ENCODE measurements at places on chromosomes 3 and 15.

GRCh38 chr3:148532326-148532725 is 165.4 kb upstream of the AGTR1 start:
- no peaks in the 10 kb centered on the region for H3K4me1 ChIP-seq
- no peak overlapping the region for H3K27ac ChIP-seq
- H3K27me3 ChIP-seq: no peaks in the 10 kb centered on the region
- no peak for DNase-seq
- H3K4me3 ChIP-seq: no peak overlapping the region

DNA sequence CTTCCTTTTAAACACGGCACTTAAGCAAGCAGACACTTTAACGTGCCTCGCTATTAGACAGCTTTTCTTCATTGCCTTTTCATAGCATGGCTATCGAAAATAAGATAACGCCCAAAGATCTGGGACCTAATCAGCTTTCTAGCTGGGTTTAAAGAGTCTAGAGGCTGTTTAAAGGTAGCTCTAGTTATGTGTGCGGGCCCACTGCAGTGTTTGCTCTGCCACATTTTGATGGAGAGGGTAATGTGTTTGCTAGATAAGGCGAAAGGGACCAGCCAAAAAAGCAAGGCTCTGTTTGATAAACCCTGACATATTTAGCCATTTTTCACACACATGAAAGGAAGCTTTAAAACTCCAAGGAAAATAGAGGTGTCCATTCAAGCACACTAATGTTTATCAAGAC is 91.6 kb downstream of the NR2F2 start:
- DNase-seq: no peak
- H3K27ac ChIP-seq: no peak overlapping the region
- peaks cover 19% of the 10 kb centered on the region for H3K27me3 ChIP-seq

DNA sequence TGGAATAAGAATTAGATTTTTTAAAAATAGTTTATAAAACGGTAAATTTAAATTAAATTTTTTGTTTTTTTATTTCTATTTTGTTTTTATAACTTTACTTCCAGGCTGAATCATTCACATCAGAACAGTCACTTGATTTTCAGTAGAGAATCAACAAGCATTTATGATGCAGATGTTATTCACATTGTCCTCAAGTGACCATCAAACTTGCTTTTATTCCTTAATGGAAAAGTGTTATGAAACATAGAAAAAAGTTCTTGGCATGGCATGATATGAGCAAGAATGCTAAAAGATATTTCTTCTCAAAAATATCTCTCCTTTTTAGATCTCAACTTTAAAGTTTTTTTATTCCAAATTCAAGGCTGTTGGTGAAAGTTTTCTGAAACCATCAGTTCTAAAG is 70.9 kb upstream of the TGFBR2 start:
- H3K27ac ChIP-seq: no peak overlapping the region
- no peaks in the 10 kb centered on the region for H3K27me3 ChIP-seq
- DNase-seq: no peak
- no peaks in the 10 kb centered on the region for H3K36me3 ChIP-seq

GRCh38 chr3:115551016-115551415 is 72.3 kb upstream of the GAP43 start:
- no peak overlapping the region for H3K4me3 ChIP-seq
- peaks cover 36% of the 10 kb centered on the region for H3K4me1 ChIP-seq
- DNase-seq: peak; percentile 42
- H3K27ac ChIP-seq: peak overlapping the region; percentile 92
- no peaks in the 10 kb centered on the region for H3K36me3 ChIP-seq

GRCh38 chr15:65916664-65917406 is 47.5 kb downstream of the RAB11A start:
- H3K27ac ChIP-seq: no peak overlapping the region
- H3K4me3 ChIP-seq: no peak overlapping the region
- no peaks in the 10 kb centered on the region for H3K4me1 ChIP-seq
- peak; percentile 91 for DNase-seq
- H3K36me3 ChIP-seq: no peaks in the 10 kb centered on the region

GRCh38 chr15:40941528-40942336 is 11.5 kb upstream of the CHAC1 start:
- peak overlapping the region; percentile 60 for H3K4me3 ChIP-seq

DNA sequence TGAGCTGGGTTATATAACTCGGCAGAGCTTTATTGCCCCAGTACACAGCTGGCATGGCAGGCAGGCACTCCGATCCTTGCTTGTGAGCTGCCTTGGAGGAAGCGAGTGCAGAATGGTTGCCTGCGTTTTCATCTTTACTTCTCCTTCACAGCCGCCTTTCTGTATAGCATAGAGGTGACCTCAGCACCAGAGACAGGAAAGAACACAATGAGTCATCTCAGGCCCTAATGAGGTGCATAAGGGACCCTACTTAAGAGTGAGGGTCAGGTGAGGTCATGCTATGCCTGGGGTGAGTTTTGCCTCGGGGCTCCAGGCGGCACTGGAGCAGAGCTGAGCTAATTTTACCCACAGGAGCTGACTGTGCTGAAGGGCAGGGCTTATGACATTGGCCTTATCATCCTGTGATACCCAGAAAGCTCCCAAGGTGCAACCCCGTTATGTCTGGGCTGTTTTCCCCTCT is 43.5 kb downstream of the LPP start:
- H3K36me3 ChIP-seq: peaks cover 4% of the 10 kb centered on the region
- DNase-seq: no peak
- no peaks in the 10 kb centered on the region for H3K27me3 ChIP-seq
- peaks cover 16% of the 10 kb centered on the region for H3K4me1 ChIP-seq

DNA sequence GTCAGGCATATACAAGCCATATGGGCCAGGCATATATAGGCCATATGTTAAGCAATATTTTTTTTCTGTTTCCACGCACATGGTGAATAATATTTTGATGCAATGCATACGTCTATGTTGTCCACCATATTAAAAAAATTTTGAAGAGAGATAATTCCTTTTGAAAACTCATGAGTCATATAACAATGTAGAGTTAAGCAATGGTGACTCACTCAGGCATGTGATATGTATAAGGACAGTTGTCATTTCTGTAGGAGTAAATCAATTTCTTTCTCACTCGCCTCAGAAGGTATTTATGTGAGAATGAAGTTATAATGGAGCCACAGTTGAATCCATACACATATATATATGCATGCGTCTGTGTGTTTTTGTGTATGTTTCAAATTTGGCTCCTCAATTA is 272.6 kb downstream of the EPHA3 start:
- no peaks in the 10 kb centered on the region for H3K27me3 ChIP-seq
- H3K4me3 ChIP-seq: no peak overlapping the region
- no peak for DNase-seq

GRCh38 chr3:44159696-44160300 is 81.9 kb upstream of the TOPAZ1 start:
- H3K27me3 ChIP-seq: no peaks in the 10 kb centered on the region
- H3K4me3 ChIP-seq: no peak overlapping the region
- H3K27ac ChIP-seq: no peak overlapping the region
- DNase-seq: no peak
- H3K36me3 ChIP-seq: no peaks in the 10 kb centered on the region
- H3K4me1 ChIP-seq: no peaks in the 10 kb centered on the region

DNA sequence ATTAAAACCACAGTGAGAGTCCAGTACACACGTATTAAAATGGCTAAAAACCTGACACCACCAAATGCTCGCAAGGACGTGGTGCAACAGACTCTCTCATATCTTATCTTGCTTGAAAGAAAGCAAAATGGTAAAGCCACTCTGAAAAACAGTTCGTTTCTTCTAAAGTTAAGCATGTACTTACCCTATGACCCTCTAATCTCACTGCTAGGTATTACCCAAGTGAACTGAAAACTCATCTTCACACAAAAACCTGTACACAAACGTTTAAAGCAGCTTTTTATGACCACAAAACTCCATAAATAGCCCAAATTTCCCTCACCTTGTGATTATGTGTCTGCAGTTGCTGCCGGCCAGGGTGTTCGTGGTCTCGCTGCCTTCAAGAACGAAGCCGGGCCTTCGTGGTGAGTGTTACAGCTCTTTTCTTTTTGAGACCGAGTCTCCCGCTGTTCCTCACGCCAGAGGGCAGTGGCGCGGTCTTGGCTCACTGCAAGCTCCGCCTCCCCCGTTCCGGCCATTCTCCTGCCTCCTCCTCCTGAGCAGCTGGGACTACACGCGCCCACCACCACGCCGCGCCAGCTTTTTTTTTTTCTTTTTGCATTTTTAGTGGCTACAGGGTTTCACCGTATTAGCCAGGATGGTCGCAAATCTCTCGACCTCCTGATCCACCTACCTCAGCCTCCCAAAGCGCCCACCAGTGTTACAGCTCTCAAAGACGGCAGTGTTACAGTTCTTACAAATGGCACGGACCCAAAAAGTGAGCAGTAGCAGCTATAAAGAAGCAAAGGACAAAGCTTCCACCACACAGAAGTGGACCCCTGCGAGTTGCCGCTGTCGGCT is 165.4 kb downstream of the TJP1 start:
- no peaks in the 10 kb centered on the region for H3K4me1 ChIP-seq
- DNase-seq: no peak
- no peaks in the 10 kb centered on the region for H3K27me3 ChIP-seq
- no peak overlapping the region for H3K4me3 ChIP-seq
- H3K36me3 ChIP-seq: no peaks in the 10 kb centered on the region

DNA sequence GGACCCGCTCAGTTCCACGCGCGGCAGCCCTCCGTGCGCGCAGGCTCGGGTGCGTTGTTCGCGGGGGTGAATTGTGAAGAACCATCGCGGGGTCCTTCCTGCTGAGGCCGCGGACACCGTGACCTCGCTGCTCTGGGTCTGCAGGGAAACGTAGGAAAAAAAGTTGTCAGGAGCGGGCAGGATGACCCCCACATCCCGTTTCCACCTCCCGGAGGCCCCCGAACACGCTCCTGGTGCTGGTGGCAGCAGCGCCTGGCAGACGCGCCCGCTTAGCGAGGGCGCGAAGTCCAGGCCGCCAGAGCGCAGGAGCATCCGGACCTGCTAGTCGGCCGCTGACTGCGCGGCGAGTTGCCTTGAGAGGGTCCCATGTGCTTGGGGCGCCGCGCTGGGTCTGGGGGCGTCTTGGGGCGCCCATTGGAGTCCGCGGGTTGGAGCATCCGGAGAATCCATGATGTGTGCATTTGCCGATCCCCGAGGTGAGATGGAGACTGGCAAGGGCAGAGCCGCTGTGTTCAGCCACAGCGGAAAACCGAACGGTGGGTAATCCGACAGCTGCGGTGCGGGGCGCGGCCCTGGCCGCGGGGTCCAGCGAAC is 520 bp downstream of the GREM1 start:
- no peaks in the 10 kb centered on the region for H3K36me3 ChIP-seq
- no peaks in the 10 kb centered on the region for H3K4me1 ChIP-seq
- H3K27ac ChIP-seq: no peak overlapping the region
- peak; percentile 72 for DNase-seq

DNA sequence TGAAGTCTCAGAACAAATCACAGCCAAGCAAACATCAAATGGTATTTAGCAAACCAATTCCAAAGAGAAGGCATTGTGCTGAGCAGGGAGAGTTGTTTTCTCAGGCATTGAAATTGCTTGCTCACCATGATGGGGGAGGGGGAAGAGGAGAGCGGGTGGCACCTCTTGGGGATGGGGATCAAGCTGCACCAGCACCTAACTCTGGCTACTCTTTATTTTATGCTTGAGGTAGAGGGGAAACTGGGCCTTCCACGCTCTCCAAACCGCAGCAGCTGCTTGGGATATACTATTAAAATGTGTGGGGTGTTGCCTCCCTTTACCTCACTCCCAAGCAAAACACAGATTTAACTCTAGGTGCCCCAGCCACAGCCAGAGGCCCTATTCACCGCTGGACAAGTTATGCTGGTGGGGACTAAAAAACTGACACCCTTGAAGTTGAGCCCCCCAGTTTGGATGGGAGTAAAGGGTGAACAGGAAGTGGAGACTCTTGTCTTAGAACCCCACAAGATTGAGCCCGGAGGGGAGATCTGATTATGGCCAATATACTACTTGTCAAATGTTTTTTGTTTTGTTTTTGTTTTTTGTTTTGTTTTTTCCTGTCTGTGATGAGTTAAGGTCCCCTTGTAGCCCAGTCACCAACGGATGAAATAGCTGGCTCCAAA is 5.0 kb upstream of the FOXB1 start:
- DNase-seq: peak; percentile 23
- peaks cover 100% of the 10 kb centered on the region for H3K27me3 ChIP-seq
- H3K4me3 ChIP-seq: no peak overlapping the region
- no peaks in the 10 kb centered on the region for H3K36me3 ChIP-seq
- H3K27ac ChIP-seq: no peak overlapping the region

GRCh38 chr3:62502315-62503300 is 129.3 kb upstream of the FEZF2 start:
- DNase-seq: no peak
- peaks cover 3% of the 10 kb centered on the region for H3K4me1 ChIP-seq
- H3K27ac ChIP-seq: no peak overlapping the region
- no peaks in the 10 kb centered on the region for H3K27me3 ChIP-seq
- no peaks in the 10 kb centered on the region for H3K36me3 ChIP-seq

DNA sequence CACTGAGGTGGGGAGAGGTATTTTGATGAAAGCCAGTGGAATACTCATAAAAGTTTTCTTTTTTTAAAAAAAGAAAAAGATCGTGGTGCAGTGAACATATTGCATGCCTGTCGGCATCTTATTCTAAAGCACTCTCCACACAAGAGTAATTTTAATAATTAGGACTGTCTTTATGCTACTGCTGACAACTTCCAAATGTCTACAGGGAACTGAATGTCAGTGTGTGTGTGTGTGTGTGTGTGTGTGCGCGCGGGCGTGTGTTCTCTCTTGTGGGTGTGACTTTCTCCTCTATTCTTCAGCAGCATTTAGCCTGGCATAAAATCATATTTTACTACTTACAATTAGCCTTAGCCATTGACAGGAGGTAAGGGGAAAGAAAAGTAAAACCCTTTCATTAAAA is 268.5 kb downstream of the C3orf38 start:
- H3K4me3 ChIP-seq: no peak overlapping the region
- H3K27ac ChIP-seq: no peak overlapping the region
- no peaks in the 10 kb centered on the region for H3K4me1 ChIP-seq
- no peaks in the 10 kb centered on the region for H3K27me3 ChIP-seq
- no peak for DNase-seq

DNA sequence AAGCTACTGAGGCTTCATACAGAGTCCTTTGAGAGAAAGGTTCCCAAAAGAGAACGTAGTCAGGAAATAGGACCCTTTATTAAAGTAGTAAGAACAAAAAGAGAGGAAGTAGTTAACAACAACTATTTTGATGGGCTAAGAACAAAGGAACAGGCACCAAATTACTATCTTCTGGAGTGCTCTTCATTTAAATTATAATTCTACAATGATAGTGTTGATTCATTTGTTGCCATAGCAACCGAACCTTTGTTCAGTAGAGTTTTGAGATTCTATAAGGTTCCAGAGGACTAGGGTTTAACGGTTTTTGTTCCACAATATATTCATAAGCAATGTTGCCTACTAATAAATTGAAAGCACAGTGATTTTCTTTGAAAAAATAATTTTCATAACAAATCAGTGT is 78.8 kb downstream of the CMSS1 start:
- H3K36me3 ChIP-seq: no peaks in the 10 kb centered on the region
- no peaks in the 10 kb centered on the region for H3K27me3 ChIP-seq
- peak overlapping the region; percentile 69 for H3K27ac ChIP-seq
- no peak overlapping the region for H3K4me3 ChIP-seq
- no peak for DNase-seq
- peaks cover 25% of the 10 kb centered on the region for H3K4me1 ChIP-seq

- H3K4me1 ChIP-seq: peaks cover 2% of the 10 kb centered on the region
- DNase-seq: no peak
- no peaks in the 10 kb centered on the region for H3K36me3 ChIP-seq
- no peaks in the 10 kb centered on the region for H3K27me3 ChIP-seq
Measured at GRCh38 chr3:150096700-150097587, 126.2 kb upstream of the PFN2 start.

GRCh38 chr3:140342668-140343067 is 335.2 kb upstream of the TRIM42 start:
- no peak for DNase-seq
- no peaks in the 10 kb centered on the region for H3K36me3 ChIP-seq
- no peaks in the 10 kb centered on the region for H3K4me1 ChIP-seq
- no peaks in the 10 kb centered on the region for H3K27me3 ChIP-seq

Data from SK-N-SH (cell line).